ENCODE measurements at places on chromosomes 11 and 22.

GRCh38 chr11:119324189-119324588, 7.3 kb upstream of the MCAM start:
- no peak for DNase-seq

GRCh38 chr11:47886096-47886495, 37.9 kb upstream of the NUP160 start:
- DNase-seq = no peak

DNA sequence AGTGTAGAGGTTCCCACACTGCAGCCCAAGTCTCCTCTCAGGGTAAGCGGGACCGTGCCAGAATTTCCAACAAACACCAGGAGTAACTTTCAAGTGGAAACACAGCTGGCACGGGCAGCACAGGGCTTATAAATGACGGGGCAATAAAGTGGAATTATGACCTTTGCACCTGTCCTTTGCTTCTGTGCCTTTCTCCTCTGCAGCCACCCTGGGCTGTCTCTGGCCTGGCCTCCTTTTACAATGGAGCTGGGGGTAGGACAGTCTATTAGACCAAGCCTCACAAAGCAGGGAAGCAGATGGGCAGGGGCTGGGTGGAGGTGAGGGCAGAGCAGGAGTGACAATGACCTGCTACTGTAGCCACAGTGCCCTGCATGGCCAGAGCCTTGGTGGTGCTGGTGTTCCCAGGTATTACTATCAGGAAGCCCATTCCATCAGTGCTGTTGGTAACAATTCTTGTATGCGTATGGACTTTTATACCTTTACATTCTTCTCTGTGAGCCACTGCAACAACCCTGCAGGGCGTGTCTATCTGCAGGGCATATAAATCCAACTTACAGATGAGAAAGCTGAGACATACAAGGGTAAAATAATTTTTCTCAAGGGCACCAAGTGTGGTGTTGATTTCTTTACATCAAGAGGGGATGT, 387.8 kb downstream of the CTTN start:
- DNase-seq = no peak

DNA sequence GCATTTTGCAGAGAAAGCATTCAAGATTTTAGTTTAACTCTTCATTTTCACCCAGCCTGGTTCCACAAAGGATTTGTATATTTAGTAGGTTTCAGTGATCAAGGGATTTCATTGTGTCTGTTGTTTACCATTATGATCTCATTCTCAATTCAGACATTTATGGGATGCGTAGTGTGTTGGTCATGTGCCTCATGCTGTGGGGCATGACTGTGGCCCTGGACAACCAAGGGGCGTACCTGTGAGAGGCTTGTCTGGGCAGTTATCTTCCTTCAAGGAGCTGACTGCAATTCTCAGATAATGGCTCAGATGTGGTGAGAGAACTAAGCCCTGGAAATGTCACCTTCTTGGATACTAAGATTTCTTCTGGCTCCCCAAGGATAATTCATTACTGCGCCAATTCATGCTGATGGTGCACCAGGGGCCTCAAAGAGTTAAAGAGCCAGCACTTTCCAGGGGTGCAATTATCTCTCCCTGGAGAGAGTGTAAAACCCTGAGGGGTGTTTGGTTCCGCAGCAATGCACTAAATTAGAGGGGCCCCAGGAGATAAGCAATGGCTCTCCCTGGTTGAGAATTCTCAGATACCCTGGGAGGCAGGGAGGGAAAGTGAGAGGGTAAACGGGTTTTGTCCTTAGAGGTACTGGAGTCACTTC, 32.2 kb downstream of the SLC6A5 start:
- no peak for DNase-seq

DNA sequence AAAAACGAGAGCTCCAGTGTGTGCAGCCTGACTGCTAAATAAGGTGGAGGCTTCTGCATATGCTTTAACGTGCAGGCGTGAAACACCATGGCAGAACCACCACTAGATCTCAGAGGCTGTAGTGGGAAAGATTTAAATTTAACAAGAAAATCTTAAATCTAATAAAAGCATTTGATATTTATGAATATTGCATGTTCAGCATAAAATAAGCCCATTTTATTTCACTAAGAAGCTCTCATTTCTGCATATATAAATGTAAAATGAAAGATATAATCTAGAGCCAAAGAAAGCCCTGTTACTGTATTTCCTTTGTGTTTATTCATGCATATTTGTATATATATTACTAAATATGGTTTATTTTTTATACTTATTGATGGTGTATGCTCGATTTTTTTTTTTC, 188.3 kb downstream of the DDX10 start:
- DNase-seq = no peak
